ENCODE measurements at places on chromosomes 3 and 15.

DNA sequence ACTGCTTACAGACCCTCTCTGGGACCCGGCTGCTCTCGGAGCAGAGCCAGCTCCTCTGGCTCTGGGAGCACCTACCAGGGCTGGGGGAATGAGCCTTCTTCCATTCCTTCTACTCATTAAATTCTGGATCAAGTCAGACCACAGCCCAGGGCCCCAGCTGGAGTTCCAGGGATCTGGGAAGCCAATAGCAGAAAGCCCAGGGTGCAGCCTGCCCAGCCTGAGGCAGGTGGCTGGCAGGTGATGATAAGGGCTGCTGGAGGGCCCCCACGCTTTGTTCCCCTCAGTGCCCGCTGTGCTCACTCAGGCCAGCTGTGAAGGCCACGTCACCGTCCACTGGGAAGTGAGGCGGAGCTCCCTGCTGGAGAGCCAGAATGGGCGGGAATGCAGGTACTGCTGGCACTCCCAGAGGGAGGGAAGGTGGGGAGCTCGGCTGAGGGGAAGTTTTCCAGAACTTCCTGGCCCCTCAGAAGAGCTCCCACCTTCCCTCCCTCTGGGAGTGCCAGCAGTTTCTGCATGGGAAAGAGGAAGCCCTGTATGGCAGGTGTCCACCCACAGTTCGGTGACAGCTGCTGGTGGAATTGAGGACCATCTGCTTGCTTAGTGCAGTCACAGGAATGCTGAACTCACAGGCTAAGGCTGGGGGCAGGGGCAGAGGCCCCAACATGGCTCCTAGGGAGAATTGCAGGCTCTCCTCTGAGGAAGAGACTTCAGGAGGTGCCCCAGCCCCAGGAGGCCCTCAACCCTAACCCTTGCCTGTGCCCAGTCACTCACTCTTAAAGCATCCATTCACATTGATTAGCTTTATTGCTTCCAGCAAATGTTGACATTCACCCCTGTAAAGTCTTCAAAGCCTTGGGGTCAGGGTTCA, 12.6 kb upstream of the RTP3 start:
- no peak overlapping the region for H3K4me3 ChIP-seq
- H3K27ac ChIP-seq = no peak overlapping the region
- H3K4me1 ChIP-seq = peaks cover 7% of the 10 kb centered on the region
- peaks cover 7% of the 10 kb centered on the region for H3K27me3 ChIP-seq

GRCh38 chr3:17140670-17141505, 256.1 kb downstream of the PLCL2 start:
- no peaks in the 10 kb centered on the region for H3K27me3 ChIP-seq
- no peak overlapping the region for H3K27ac ChIP-seq
- H3K4me1 ChIP-seq = peaks cover 5% of the 10 kb centered on the region
- no peaks in the 10 kb centered on the region for H3K36me3 ChIP-seq

DNA sequence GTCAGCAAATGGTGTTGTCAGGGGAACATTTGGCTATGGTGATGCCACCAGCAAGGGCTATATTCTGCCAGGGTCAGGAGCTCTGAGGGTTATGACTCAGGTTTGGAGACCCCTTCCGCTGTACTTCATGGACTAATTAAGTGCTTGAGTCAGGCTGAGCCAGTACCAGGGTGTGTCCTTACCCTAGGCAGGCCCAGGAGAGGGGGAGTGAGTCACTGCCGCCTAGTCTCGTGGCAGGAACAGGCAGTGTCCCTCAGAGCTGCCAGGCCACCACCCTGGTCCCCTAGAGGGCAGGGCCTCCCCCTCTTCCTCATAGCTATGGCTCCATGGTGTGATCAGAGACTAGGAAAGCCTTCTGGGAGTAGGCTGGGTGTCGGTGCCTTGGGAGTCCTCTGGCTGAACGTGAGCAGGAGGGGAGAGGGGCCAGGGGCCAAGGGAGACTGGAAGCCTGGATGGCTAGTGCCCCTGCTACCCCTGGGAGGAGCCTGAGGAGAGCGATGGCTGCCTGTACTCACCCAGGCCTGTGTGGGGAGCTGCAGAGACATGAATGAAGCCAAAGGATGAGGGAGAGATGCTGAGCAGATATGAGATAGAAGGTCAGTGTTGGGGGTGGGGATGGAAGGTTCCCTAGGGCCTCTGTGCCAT, 10.6 kb downstream of the MAPKAPK3 start:
- no peak overlapping the region for H3K4me3 ChIP-seq
- no peaks in the 10 kb centered on the region for H3K27me3 ChIP-seq
- peaks cover 20% of the 10 kb centered on the region for H3K4me1 ChIP-seq
- H3K36me3 ChIP-seq = no peaks in the 10 kb centered on the region

- H3K4me3 ChIP-seq = no peak overlapping the region
- H3K36me3 ChIP-seq = no peaks in the 10 kb centered on the region
- DNase-seq = no peak
- H3K27me3 ChIP-seq = no peaks in the 10 kb centered on the region
- H3K4me1 ChIP-seq = peaks cover 43% of the 10 kb centered on the region
- no peak overlapping the region for H3K27ac ChIP-seq
Measured at GRCh38 chr3:184632551-184633236, 71.1 kb downstream of the EPHB3 start.

GRCh38 chr3:138833899-138834595, 681 bp downstream of the PIK3CB start:
- H3K4me1 ChIP-seq = peaks cover 22% of the 10 kb centered on the region
- peaks cover 5% of the 10 kb centered on the region for H3K36me3 ChIP-seq
- H3K4me3 ChIP-seq = peak overlapping the region; percentile 76
- peak overlapping the region; percentile 81 for H3K27ac ChIP-seq
- DNase-seq = peak; percentile 26
- H3K27me3 ChIP-seq = no peaks in the 10 kb centered on the region

GRCh38 chr3:58522759-58523425, 14.1 kb downstream of the ACOX2 start:
- peaks cover 19% of the 10 kb centered on the region for H3K4me1 ChIP-seq
- peaks cover 3% of the 10 kb centered on the region for H3K36me3 ChIP-seq
- no peak for DNase-seq
- no peak overlapping the region for H3K4me3 ChIP-seq
- H3K27ac ChIP-seq = peak overlapping the region; percentile 29

DNA sequence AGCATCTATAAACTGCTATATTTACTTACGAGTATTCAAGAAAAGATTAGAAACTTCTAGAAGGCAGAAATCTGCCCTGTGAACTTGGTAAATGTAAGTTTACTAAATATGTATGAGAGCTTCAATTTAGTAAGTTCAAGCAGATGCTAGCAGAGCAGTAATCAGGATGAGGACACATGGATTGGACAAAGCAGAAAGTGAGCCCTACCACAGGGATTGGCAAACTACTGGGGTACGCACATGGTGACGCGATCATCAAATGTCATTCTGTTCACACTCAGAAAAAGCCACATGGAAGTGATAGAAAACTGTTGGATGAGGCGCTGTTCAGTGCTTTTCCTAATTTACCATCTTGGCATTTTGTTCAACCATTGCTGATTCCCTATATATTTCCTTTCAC, 360.2 kb upstream of the ZNF385D start:
- no peaks in the 10 kb centered on the region for H3K4me1 ChIP-seq
- no peak for DNase-seq
- no peak overlapping the region for H3K4me3 ChIP-seq
- no peaks in the 10 kb centered on the region for H3K36me3 ChIP-seq
- H3K27me3 ChIP-seq = no peaks in the 10 kb centered on the region

DNA sequence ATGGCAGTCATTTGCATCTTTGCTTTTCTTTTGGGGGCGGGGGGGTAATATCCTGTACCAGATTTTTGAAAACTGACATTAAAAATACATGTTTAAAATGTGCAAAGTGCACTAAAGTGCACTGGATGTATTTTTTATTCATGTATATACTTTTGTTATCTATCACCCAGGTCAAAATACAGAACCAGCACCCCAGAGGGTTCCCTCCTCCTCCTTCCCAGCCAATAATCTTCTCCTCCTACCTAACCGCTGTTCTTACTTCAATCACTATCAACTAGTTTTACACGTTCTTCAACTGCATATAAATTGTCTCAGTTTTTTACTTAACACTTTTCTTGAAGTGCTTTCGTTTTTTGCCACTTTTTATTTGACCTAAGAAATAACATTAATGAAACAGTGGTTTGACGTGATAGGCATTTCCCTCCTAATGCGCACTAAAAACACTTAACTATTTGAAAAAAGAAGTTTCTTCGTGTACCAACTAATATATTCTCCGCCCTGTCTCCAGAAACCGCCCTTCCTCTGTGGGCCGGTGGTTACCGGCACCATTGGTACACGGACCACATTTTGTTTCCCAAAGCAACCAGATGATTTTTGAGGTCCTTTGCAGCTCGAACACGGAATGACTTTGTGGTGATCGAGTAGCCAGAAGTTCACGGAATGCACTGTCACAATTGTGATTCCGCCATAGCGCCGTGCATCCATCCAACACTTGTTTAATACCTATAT, 836 bp upstream of the AKAP13 start:
- no peaks in the 10 kb centered on the region for H3K4me1 ChIP-seq
- no peaks in the 10 kb centered on the region for H3K36me3 ChIP-seq
- peak overlapping the region; percentile 79 for H3K4me3 ChIP-seq
- DNase-seq = peak; percentile 37
- peak overlapping the region; percentile 65 for H3K27ac ChIP-seq

DNA sequence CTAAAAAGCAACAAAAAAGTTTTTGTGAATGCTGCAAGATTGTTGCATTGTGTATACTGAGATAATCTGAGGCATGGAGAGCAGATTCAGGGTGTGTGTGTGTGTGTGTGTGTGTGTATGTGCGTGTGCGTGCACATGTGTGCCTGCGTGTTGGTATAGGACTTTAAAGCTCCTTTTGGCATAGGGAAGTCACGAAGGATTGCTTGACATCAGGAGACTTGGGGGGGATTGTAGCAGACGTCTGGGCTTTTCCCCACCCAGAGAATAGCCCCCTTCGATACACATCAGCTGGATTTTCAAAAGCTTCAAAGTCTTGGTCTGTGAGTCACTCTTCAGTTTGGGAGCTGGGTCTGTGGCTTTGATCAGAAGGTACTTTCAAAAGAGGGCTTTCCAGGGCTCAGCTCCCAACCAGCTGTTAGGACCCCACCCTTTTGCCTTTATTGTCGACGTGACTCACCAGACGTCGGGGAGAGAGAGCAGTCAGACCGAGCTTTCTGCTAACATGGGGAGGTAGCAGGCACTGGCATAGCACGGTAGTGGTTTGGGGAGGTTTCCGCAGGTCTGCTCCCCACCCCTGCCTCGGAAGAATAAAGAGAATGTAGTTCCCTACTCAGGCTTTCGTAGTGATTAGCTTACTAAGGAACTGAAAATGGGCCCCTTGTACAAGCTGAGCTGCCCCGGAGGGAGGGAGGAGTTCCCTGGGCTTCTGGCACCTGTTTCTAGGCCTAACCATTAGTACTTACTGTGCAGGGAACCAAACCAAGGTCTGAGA, 4.7 kb downstream of the BHLHE40 start:
- peak overlapping the region; percentile 65 for H3K27ac ChIP-seq
- peaks cover 47% of the 10 kb centered on the region for H3K4me1 ChIP-seq
- peak overlapping the region; percentile 9 for H3K4me3 ChIP-seq
- no peak for DNase-seq

GRCh38 chr3:77014226-77014625, 25.7 kb upstream of the ROBO2 start:
- no peaks in the 10 kb centered on the region for H3K4me1 ChIP-seq
- no peak overlapping the region for H3K4me3 ChIP-seq
- no peak for DNase-seq

- no peak overlapping the region for H3K27ac ChIP-seq
- no peak for DNase-seq
- H3K4me1 ChIP-seq = peaks cover 5% of the 10 kb centered on the region
Measured at GRCh38 chr15:74976159-74976558, 19.2 kb upstream of the SCAMP5 start.

GRCh38 chr3:127226946-127227842, 34.3 kb downstream of the PRR23E start:
- H3K4me1 ChIP-seq = no peaks in the 10 kb centered on the region
- no peak overlapping the region for H3K4me3 ChIP-seq
- H3K36me3 ChIP-seq = no peaks in the 10 kb centered on the region
- no peaks in the 10 kb centered on the region for H3K27me3 ChIP-seq
- no peak for DNase-seq

- H3K27ac ChIP-seq = no peak overlapping the region
- no peaks in the 10 kb centered on the region for H3K27me3 ChIP-seq
- peak; percentile 13 for DNase-seq
Measured at GRCh38 chr15:80694611-80695098, 455 bp upstream of the ABHD17C start.

DNA sequence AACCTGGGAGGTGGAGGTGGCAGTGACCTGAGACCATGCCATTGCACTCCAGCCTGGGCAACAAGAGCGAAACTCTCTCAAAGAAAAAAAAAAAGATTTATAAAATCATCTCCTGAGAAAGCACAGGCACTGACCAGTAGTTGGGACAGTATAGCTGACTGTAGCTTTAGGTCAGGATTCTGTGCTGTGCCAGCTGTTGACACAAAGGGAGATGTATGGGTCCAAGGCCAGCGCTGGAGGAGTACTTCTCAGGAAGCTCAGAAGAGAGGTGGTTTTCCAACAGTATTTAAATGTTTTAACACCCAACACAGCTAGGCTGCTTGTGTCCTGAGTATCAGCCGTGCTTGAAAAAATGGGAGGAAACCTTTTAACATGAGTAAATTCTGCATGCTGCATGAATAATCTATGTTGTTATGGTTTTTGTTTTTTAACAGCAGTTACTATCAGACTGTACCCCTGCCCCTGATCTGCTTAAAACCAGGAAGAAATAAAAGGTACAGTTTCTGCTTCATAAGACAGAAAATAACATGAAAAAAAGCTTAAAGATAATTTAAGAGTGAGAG, 6.5 kb downstream of the RAMAC start:
- no peak overlapping the region for H3K4me3 ChIP-seq
- H3K27me3 ChIP-seq = no peaks in the 10 kb centered on the region

DNA sequence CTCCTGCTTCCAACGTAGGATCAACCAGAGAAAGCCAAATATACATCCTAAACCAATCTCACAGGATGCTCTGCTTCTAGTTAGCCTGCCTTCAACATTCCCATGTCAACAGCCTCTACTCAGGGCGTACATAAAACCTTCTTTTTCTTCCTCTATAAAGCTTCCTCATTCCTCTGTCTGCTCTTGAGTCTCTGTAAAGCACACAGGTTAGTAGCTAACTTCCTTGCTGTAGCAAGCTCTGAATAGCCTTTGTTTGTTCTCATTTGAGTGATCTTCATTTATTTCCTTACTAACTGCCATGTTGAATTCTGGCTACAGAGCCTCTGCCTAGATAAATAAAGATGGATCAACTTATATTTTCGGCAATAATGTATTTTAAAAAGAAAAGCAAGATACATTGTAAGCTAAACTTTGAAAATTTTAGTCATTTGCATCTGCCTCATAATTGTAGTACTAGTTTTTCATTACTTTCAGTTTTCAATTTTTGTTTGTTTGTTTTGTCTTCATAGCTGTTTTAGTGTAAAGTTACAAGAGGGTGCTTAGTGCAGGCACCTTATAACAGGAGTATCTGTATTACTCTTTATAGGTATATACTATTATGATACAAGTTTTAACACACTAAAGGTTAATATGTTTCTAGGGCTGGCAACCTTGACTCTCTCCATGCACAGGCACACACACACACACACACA, 498.2 kb downstream of the PYDC2 start:
- no peaks in the 10 kb centered on the region for H3K27me3 ChIP-seq
- no peaks in the 10 kb centered on the region for H3K4me1 ChIP-seq
- H3K27ac ChIP-seq = no peak overlapping the region
- no peak overlapping the region for H3K4me3 ChIP-seq
- DNase-seq = no peak

GRCh38 chr3:104178680-104179079, 1188.0 kb upstream of the ALCAM start:
- no peak overlapping the region for H3K27ac ChIP-seq
- no peaks in the 10 kb centered on the region for H3K27me3 ChIP-seq
- peak; percentile 24 for DNase-seq
- no peaks in the 10 kb centered on the region for H3K4me1 ChIP-seq

GRCh38 chr15:90603893-90604292, 74.2 kb downstream of the CRTC3 start:
- H3K4me3 ChIP-seq = no peak overlapping the region
- peaks cover 25% of the 10 kb centered on the region for H3K36me3 ChIP-seq
- H3K27ac ChIP-seq = no peak overlapping the region

GRCh38 chr15:74573987-74574386, 33.0 kb downstream of the ARID3B start:
- H3K27me3 ChIP-seq = no peaks in the 10 kb centered on the region
- no peak for DNase-seq
- peaks cover 40% of the 10 kb centered on the region for H3K36me3 ChIP-seq
